ENCODE measurements at places on chromosomes 1 and 21.

- DNase-seq, result no peak
Measured at GRCh38 chr1:200907611-200908097, 13.0 kb downstream of the INAVA start.

DNA sequence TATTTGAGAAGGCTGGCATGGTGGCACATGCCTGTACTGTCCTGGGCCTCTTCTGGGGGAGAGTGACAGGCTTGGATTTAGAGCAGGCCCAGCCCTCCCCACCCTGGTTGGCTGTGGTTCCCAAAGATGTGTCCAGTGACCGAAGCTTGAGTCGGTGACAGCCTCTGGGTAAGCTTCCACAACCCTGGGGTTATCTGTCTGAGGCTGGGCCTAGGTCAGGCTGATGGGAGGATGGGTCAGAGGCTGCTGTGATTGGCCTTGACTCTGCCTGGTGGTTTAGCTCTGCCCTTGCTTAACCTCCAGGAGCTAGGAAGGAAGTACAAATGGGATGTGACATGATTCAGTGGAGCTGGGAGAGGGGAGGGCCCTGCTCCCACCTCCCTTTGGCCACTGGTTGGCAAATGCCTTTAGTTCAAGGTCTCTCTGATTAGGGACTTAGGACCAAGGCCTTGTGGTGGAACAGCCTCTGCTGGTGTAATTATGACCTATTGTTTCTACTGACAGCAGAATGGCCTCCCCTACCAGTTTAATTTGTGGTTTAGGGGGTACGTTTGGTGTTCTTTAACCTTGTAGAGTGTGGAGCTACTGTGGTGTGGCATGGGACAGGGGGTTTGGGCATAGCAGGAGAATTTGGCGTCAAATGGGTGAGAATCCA, 16.6 kb downstream of the NUDC start:
- no peak for DNase-seq

- no peak for DNase-seq
Measured at GRCh38 chr1:161258439-161259344, at the start of gene PCP4L1. TSS of gene PCP4L1 (plus strand) at chr1:161258745. CDS start at chr1:161258975, 230 bp downstream.

DNA sequence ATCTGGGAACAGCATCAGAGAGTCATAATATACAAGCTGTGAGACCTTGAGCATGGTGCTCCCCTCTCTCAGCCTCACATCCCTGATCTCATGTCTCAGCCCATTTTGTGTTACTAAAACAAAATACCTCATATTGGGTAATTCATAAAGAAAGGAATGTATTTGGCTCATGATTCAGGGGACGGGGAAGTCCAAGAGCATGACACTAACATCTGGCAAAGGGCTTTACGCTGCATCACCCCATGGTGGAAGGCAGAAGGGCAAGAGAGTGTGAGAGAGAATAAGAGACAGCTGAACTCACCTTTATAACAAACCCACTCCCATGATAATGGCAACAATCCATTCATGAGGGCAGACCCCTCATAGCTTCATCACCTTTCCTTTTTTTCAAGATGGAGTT, 36.5 kb downstream of the RNASEL start:
- DNase-seq, result no peak

GRCh38 chr21:27450216-27450615, 483.3 kb upstream of the ADAMTS5 start:
- DNase-seq, result no peak

DNA sequence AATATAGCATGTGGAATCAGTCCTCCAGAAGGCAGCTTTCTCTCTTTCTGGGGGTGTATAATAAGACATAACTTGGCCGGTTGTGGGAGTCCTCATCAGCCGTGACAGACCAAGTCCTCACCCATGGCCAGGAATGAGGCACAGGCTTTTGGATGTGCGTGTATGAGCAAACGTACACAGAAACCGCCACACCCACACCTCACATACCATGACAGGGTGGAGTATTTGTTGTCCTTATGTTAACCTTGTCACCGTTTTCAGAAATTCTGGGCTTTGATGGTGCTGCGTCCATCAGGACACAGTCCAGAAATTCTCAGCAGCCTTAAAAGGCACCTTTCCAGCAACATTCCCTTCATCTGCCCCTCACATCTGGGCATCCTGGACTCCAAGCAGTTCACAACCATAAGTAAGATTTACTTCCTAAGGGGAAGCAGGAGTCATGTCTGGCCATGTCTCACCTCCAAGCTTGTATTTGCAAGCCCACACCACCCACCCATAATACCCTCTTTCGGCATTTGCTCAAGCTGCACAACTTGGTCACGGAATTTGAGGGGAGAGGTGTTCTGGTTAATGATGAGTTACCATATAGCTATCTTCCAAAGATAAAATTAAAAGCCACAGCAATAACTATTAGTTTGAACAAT, 12.4 kb downstream of the C1orf116 start:
- DNase-seq, result no peak

DNA sequence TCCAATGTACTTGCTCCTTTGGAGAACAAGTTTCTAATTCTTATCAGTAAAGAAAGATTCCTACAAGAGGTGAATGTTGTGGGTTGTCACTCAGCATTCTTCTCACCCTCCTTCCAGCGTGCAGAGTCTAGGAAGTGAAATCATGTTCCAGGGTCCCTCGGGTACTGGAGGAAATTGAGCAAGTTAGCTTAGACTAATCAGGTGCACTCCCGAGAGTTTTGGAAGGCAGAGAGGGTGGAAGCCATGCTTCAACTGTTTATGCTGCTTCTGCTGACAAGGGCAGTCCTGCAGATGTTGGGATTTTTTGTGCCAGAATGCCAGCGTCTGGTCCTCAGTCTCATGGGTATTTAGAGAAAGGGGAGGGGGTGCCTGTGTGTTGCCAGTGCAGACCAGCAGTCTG, 5.3 kb upstream of the C1orf115 start:
- no peak for DNase-seq

DNA sequence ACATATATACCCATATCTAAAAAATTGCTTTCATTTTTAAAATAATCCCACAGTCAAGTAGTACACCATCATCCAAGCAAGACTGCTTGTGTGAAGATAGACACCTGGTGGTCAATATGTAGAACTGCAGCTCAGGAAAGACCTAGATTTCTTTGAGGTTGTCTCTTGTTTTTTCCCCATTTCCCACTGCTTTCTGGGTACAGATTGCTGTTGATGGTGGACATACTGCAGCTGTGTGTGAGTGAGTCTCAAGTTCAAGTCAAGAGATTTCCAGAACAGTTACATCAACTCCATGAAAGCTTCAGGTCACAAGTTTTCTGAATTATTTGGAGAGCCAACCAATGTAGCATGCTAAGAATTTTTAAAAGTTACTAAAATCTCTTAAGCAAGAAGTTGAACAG, 306.4 kb downstream of the DUSP10 start:
- peak; percentile 61 for DNase-seq

- no peak for DNase-seq
Measured at GRCh38 chr1:182646739-182647138, 37.6 kb downstream of the RGS8 start.

- DNase-seq, result peak; percentile 38
Measured at GRCh38 chr1:228464487-228464983, 22.6 kb upstream of the RNF187 start.

DNA sequence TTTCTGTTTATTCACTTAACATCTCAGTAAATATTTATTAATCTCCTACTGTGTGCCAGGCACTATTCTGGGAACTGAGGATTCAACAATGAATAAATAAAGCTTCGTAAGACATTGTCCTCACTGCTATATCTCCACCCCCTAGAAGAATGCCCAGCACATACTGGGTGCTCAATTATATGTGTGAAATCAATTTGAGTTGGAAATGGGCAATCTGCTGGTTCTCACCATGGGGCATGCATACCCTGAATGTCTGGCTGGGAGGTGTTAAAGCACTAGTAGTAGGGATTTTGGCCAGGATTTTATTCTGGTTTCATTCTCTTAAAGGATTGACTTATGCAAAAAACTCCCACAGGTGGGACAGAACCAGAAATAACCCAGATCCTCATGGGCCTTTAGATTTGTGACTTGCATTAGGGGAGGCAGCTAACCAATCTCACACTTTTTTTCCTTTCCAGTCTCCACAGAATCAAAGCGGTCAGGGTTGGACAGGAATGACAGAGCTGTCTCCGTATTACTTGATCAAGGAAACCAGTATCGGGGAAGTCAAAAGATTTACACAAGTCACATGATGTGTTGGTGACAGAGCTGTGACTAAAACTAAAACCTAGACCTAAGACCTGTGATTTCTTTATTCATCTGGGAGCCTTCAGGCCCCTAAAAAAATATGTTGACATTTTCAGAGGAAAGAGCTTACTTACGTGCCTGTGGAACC, 12.8 kb downstream of the GFI1 start:
- DNase-seq, result no peak
